Naive B cell (primary cell): ENCODE measurements at places on chromosomes 12 and 14.

DNA sequence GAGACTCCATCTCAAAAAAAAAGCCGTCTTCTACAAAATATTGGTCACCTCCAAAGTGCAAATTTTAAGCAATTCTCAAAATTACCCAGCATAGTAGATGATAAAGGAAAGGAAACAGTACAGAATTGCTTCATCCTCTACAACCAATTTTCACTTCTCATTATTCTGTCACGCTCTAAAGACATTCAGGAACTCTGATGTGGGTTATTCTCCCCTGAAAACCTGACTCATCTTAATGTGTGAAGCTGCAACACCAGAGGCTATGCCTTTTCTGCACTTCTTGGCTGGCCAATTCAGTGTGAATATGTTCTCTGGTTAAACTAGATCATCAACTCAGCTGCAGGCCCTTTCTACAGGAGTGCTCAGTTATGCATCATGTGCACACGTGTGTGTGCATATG lies 11.0 kb downstream of the PTGER2 start:
- peak; percentile 73 for DNase-seq

DNA sequence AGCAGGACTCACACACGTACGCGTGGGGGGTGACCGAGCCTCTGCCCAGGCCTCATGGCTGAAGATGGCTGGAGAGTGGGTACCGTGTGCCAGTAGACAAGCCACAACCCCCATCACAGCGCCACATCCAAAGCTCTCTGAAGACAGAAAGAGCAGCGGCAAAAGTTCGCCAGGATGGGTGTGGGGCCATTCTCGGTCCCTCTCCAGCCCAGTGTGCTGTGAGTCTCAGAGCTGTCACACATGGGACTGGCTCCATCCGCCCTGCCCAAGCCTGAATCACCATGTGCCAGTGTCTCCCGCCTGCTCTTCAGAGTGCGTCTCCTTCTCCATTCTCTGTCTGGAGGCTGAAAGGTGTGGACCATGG lies 5.7 kb downstream of the TMEM179 start:
- no peak for DNase-seq

- DNase-seq: no peak
Observed at GRCh38 chr14:74697011-74697410, 15.9 kb downstream of the AREL1 start.

- no peak for DNase-seq
Observed at GRCh38 chr12:120943482-120943881, 34.9 kb upstream of the HNF1A start.

GRCh38 chr12:64080319-64081007 lies 141.6 kb downstream of the KICS2 start:
- DNase-seq: no peak

GRCh38 chr14:106844608-106845285 lies 1318.4 kb downstream of the TMEM121 start:
- DNase-seq: peak; percentile 88

DNA sequence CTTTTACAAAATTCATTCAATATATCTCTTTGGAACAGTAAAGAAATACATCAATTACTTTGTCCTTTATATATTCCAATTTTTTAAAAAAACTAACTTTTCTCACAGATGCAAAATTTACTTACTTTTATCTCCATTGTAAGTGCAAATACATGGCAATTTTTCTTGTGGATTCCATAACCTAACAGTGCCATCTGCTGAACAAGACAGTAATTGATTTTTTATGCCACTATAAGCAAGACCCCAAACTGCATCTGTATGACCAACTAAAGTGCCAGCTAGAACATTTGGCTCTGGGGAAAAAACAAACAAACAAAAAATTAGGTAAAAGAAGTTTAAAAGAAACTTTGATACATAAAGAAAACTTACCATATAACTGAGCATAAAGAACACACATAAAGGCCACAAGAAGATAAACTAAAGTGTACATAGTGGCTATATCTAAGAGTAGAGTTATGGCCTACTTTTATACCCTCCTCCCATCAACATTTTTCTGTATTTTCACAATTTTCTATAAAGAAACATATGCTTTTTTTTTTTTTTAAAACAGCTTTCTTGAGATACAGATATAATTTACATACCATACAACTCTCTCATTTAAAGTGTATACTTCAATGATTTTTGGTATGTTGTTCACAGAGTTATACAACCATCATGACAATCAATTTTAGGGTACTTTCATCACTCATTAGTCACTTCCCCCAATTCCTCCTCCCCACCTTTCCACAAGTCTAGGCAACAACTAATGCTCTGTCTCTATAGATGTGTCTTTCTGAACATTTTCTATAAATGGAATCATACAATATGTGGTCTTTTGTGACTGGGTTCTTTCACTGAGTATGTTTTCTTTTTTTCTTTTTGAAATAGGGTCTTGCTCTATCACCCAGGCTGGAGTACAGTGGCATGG lies 32.6 kb downstream of the COCH start:
- no peak for DNase-seq

GRCh38 chr14:79871136-79871535 lies 340.2 kb downstream of the DIO2 start:
- DNase-seq: no peak

- peak; percentile 76 for DNase-seq
Observed at GRCh38 chr12:45729233-45730083, at the start of gene ARID2. ARID2 (plus strand) TSS chr12:45729706; CDS start chr12:45729837, 131 bp downstream.

GRCh38 chr14:69055999-69056788 lies 77.1 kb upstream of the ACTN1 start:
- no peak for DNase-seq

DNA sequence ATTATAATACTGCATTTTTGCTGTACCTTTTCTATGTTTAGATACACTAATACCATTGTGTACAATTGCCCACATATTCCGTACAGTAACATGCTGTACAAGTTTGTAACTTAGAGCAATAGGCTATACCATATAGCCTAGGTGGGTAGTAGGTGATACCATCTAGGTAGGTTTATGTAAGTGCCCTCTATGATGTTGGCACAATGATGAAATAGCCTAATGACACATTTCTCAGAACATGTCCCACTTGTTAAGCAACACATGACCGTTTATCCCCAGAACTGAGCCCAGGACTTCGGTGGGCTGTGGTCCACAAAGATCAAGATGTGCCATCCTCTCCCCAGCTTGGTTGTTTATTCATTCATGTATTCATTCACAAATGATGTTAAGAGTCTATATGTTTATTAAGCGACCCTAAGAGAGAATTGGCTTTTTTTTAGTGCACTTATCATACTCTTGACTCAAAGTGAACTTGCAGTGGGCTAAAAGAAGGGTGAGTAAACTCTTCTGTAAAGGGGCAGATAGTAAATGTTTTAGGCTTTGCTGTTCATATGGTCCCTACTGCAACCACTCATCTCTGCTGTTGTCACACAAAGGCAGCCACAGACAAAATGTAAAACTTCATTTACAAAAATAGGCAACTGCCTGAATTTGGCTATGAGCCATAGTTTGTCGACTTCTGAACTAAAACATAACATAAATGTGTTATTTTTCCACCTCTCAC lies 110.8 kb downstream of the NDUFA12 start:
- DNase-seq: no peak

DNA sequence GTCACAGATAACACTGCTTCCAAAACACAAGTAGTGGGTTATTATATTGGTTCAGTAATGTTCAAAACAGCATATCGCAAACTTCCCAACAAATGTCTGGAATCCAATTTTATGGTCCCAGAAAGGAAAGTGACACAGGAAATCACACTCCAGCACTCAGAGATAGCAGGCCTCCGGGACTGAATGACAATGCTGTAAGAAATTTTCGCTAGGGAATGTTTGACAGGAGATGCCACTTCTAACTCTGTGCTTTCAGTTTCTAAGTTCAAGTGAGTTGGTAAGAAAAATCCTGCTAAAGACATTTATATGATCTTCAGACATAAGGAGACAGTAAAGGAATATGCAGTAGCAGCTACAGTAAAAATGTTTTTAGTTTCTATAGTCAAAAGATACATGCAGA lies 93.2 kb downstream of the SLC2A13 start:
- no peak for DNase-seq

- no peak for DNase-seq
Observed at GRCh38 chr12:124222368-124223245, 72.3 kb upstream of the RFLNA start.

DNA sequence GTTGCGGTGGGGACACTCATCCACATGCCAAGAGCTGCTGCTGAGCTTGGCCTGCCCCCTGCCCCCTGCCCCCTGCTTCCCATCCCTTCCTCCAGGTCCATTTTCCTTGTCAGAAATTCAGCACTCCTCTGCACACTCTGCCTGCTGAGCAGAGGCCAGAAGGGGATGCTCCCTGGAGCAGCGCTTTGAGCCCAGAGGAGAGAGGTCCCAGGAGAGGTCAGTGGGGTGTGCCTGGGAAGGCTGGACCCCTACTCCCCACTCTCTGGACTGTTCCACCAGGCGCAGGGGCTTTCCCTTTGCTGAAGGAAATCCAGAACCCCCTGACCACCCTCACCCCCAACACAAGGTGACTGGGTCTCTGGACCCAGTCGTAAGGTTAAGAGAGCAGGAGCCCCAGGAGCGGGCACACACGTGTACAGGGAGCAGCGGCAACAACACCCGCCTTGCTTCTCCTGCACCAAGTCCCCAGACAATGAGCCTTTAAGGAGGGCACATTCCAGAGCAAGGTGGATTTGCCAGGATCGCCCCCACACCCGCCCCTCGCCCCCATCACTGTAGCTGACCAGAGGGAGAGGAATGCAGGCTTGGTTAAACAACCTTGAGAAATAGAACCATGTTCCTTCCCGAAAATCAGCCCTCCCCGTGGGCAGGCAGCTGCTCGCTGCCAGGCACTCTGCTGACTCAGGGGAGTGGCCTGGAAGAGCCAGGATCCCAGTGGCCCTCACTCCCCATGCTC lies 30.7 kb downstream of the ISCA2 start:
- no peak for DNase-seq

DNA sequence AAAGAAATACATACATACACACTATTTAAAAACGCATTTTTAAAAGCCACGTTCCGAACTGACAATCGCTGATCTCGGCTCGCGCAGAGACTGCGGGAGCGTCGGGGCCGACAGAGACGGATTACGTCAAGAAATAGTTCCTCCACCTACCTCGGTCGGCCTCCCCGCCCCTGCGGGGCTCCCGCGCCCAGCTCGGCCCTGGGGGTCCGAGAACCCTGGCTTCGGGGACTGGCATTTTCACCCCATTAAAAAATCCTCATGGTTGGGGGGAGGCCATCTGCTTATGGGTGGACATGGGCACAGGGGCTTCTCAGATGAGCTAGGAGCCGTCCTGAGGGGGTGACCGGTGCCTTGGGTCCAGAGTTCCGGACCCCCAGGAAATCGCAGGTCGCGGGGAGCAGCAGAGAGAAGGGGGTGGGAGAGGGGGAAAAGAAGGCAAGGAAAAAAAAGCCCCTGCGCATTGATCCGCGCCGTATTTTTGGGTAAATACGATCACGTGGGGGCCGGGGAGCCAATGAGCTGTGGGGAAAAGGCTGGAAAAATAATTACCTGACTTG lies 324 bp upstream of the HOXC9 start:
- no peak for DNase-seq

- no peak for DNase-seq
Observed at GRCh38 chr12:8886502-8887284, 27.6 kb upstream of the PHC1 start.

DNA sequence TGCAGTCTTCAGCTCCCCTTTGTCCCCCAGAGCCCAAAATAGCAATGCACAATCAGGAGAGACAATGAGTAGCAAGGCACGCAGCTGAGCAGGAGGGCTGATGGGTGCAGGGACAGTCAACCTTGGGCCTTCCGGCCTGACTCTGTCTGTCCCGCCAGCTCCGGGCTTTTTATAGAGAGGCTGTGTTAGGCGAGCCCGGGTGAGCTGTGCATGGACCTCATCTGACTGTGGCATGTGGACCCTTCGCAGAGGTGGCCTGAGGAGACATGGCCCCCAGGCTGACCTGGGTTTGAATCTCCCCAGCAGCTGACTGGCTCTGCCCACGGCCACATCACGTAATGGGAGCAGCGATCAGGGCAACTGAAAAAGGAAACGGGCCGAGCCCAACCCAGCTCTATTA lies 177.9 kb downstream of the TSPAN9 start:
- no peak for DNase-seq

- DNase-seq: no peak
Observed at GRCh38 chr12:74527491-74527890, 10.1 kb upstream of the ATXN7L3B start.

DNA sequence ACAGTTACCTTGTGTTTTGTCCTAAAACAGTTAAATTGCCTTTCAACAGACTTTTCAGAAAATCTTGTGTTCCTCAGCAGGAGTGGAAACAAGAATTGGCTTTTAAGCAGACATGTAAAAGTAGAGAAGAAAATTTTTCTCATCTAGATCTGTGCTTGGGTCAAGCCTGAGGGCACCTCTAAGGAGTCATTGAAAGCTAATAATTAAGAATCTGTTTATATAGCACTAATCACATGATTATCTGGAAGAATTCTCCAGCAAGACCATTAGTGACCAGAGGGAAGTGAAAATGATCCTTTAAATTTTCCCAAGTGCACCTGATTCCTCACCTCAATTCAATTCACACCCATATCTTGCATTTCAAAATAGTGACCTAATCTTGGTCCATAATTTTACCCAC lies 295.0 kb downstream of the DIO2 start:
- DNase-seq: no peak

GRCh38 chr12:104604995-104605675 lies 148.4 kb downstream of the CHST11 start:
- DNase-seq: no peak

- DNase-seq: no peak
Observed at GRCh38 chr14:93299416-93299815, 33.4 kb downstream of the BTBD7 start.

GRCh38 chr14:95903616-95904107 lies 27.0 kb downstream of the TUNAR start:
- no peak for DNase-seq

DNA sequence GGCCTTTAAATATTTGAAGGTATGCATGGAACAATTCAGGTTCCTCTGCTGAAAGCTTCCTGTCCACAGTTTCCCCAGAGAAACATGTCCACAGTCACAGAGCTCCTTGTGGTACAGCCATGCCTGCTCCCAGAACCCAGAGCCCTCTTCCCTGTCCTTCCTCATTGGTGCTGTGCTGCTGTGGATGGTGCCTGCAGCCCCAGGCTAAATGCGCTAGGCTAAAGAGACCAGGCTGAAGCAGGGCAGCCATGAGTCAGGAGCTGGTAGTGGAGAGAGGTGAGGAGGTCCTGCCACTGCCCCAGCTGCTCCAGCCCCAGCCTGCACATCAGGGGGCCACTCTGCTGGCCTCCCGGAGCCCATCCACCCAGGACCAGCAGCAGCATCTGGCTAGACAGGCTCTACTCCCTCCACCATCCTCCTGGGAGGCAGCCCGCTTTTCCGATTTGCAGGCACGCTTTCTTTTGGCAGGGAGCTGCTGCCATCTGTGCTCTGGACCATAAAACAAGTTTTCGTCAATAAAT lies 65.4 kb upstream of the DDX11 start:
- no peak for DNase-seq

DNA sequence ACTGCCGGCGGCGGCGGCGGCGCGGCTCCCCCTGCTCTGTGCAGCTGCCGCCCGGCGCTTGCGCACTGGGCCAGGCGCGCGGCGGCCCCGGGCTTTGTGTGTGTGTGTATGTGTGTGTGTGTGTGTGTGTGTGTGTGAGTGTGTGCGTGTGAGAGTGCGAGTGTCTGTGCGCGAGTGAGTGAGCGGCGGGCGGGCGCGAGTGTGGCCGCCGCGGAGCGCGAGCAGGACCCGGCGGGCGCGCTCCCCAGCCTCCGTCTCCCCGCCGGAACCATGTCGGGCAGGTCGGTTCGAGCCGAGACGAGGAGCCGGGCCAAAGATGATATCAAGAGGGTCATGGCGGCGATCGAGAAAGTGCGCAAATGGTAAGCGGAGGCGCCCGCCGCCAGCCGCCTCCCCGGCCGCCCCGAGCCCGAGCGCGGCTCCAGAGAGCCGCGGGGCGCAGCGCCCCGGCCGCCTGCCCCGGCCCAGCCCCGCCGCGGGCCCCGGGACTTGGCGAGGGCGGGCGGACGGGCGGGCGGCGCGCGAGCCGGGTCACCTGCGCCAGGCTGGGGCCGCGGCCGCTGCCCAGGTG lies at the start of gene BCL7A:
Gene BCL7A (plus strand): TSS at position 63 of the 571 bp plus-strand sequence. CDS start 208 bp downstream, at position 271.
- DNase-seq: peak; percentile 75
